Right renal pelvis (tissue), 4 donors: ENCODE measurements at places on chromosomes 16 and 17. TPM values are rescaled to one million over a fixed set of nuclear protein-coding genes. Genes with fewer than 3 reads are reported as not detected.

Gene EPX
- 0.91 TPM for polyA plus RNA-seq

Gene NPIPA7
- 24.6 TPM for polyA plus RNA-seq

Gene CRYBA1
- not detected for polyA plus RNA-seq

Gene FOXN1
- polyA plus RNA-seq: 0.47 TPM

Gene RPRML
- 0.06 TPM for polyA plus RNA-seq

Gene ATP2A1
- 5.0 TPM for polyA plus RNA-seq

Gene KRT24
- not detected for polyA plus RNA-seq

Gene KRT15
- 0.96 TPM for polyA plus RNA-seq

DNA sequence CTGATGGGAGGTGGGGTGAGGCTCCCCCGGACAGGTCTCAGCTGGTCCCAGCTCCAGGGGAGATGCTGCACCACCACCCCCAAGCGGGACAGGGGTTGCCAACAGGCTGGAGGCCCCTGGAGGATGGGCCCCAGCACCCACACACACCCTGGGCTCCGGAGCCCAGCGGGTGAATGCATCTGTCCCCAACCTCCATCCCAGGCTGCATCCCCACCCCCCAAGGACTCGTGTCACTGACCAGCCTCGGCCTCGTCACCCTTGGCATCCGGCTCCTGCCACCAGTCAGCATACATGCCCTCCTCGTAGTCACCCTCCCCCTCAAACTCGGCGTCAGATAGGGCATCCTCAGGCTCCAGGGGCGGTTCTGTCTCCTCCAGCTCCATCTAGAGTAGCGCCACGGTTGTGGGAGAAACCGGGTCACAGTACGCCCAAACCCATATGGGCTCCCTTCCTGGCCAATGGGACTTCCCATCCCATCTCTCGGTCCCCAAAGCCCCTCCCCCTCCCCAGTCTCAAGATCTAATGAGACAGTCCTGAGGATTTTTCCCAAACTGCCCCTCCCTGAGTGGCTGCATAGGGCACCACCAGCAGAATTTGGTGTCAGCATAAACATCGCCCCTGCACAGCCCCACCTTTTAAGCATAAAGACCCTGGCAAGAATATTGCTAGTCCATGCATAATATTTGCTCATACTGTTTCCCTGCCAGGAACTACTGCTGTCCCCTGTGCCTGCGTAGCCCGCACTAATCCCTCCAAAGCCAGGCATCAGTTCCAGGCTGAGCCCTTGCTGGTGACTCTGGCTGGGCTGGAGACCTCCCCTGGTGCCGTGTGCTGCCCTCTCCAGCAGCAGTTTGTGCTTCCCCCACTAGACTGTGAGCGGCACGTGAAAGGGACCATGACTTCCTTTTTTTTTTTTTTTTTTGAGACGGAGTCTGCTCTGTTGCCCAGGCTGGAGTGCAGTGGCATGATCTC, 8.4 kb downstream of the P3H4 start:
- DNase-seq: no peak

DNA sequence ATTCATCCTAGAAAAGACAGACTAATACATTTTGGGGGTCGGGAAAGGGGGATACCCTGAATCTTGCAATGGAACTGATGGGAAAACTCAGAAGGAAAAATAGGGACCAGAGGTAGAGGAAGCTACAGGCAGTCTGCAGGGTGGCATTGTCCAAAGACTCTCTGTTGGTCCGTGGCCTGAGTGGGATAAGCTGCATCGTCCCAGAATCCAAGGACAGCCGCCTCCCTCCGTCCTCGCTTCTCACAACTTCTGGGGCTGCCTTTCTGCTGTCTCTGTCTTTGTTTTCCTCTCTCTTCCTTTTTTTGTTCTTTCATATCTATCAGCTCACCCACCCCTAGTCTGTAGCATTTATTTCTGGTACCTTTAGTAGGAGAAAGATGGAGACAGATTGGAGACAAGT, 1052.6 kb upstream of the RBFOX1 start:
- DNase-seq: no peak

DNA sequence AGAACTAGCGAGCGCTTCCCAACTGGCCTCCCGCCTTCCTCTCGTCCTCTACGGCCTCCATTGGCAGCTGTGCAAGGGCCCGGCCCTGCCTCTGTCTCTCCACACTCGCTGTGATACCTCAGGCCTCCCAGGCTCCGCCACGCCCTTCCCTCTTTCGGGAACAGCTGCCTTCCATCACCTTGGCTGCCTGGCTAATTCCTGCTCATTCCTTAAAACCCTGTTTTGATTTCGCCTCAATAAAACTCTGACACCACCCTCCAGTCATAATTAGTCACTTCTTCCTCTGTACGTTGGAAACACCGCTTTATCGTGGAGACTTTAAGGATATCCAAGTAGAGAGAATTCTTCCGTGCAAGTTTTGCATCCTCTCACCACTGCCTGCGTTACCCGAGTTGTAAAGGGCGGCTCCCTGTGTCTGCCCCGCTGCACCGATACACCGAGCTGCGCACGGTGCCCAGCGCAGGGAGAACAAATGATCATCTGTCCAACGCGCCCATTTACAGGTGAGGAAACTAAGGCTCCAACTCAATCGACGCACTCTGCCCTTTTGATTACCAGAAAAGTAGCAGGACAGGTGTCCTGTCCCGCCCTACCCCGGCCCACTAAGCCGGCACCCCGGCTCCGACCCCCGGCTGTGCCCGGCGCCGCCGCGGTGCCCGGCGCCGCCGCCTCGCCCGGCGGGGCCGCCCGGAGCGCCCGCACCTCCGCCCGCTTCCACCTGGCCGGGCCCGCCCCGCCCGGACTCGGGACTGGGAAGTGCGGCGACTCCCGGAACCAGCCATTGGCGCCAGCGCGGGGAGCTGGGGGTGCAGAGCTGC, 139.7 kb downstream of the SEC14L1 start:
- no peak for DNase-seq

DNA sequence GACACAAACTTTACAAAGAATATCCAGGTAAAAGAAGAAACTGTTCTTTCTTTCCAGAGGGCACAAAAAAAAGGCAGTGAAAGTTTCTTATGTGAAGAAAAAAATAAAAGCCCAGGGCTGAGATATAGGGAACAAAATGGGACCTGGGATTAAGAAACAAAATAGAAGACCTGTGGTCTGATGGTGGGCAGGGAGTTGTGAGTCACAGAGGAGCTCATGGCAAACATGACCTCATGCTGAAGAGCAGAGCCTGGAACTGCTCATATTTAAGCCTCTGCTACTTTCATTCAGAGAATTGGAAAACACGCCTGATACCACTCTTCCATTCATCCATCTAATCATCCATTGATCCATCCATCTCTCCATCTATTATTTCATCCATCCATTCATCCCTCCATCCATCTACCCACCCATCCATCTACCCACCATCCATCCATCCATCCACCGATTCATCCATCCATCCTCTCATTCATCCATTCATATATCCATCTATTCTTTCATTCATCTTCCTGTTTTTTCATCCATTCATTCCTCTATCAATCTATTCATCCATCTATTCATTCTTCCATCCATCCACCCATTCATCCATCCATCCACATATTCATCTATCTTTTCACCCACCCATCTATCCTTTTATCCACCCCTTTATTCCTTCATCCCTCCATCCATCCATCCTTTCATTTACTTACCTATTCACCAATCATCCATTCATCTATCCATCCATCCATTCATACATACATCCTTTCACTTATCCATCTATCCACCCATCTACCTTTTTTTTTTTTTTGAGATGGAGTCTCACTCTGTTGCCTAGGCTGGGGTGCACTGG, 30.0 kb downstream of the WFDC1 start:
- DNase-seq: no peak

DNA sequence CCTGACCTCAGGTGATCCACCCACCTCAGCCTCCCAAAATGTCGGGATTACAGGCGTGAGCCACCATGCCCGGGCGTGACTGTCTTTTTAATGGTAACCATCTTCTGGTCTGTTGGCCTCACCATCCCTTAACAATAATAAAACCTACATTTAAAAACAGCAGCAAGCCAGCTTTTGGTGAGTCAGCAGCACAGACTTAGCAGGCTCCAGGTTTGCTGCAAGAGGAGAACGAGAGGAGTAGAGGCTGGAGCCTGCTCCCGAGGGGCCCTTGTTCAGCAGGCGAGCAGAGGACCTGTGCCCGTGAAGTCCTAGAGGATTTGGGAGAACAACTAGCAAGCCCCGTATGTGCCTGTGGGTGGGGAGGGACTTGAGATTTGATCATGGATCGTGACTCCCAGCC, 35.7 kb downstream of the MYH13 start:
- no peak for DNase-seq

- no peak for DNase-seq
Measured at GRCh38 chr17:9202532-9202931, 181.2 kb downstream of the NTN1 start.

DNA sequence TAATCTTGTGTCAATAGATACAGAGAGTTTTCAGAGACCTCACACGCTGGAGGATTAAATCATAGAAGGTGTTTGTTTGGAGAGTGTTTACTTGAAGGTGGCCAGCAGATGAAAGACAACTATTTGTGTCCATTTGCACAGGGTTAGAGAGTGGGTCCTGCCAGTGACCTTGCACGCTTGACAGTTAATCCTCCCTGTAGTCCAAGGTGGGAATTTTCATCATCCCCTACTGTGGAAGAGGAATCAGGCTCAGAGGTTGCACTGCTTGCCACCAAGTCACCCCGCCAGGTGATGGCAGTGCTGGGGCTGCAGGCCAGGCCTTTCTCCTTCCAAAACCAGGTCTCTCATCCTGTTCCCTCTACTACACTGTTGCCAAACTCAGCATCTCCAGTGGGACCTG, 12.3 kb downstream of the CDH1 start:
- no peak for DNase-seq

- DNase-seq: no peak
Measured at GRCh38 chr17:28381141-28381825, 9.8 kb downstream of the SARM1 start.

GRCh38 chr17:83090444-83091256, 11.2 kb downstream of the METRNL start:
- DNase-seq: no peak

DNA sequence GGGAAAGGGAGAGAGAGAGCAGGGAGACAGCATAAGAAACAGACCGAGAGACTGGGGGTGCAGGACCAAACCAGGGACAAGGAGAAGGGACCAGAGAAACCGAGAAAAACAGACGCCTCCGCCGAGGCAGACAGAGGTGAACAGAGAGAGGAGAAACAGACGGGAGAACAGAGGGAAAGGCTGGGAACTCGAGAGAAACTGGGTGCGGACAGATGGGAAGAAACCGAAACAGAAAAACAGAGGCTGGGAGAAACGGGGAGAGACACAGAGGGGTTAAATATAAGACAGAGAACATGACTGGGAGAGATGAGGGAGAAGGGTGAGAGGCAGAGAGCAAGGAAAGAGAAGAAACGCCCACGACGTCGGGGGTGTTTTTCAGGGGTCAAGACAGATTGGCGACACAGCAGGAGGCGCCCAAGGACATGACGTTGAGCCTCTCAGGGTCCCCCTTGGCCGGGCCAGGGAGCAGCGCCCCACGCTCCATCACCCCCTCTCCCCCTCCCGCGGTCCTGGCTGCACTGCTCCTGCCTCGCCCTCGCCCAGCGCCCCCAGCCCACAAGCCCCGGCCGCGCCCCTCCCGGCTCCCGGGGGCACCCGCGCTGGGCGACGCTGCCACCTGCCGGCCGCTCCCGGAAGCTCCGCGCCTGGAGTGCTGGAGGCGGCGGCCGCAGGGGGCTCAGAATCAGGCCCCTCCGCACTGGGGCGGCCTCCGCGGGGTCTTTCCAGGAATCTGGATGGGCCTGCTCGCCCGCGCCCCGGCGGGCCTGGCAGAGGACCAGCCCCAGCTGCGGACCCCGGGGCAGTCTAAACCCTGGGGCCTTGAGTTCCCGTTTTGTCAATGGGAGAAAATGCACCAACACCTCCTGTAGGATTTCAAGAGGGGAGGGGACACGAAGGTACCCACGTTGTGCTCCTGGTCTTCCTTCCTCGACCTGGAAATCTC, 1.3 kb upstream of the TMEM92 start:
- DNase-seq: no peak

GRCh38 chr16:51193879-51194278, 42.8 kb upstream of the SALL1 start:
- no peak for DNase-seq

- no peak for DNase-seq
Measured at GRCh38 chr17:34542700-34543336, 36.6 kb upstream of the TMEM132E start.

GRCh38 chr17:49971848-49972485, 3.0 kb downstream of the DLX4 start:
- no peak for DNase-seq

- DNase-seq: no peak
Measured at GRCh38 chr16:55101026-55101425, 170.4 kb downstream of the IRX5 start.

DNA sequence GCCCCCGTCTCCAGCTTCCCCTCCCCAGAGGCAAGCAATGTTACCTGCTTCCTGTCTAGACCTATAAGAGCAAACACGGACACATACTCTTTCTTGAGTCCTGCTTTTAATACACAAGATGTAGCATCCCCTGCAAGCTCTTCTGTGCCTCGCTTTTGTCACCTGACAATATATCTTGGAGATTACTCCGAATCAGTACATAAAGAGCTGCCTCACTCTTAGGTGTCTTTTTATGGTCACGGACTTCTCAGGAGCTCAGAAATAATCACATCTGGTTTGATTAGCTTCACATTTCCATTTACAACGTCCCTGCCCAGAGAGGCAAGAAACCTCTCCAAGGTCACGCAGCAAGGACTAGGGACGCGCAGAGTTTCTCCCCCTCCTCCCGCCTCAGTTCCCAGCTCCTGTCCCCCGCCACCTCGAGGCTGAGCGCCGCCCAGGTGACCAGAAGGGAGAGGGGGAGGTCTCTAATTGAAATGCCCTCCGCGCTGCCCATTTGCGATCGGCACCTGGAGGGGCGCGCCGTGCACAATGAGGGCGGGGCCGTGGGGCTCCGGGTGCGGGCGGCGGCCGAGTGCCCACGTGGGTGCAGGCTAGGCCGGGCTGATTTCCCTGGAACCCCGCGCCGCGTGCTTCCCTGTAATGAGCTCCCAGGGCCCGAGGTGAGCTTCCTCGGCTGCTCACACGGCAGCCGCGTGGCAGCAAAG, 13.8 kb upstream of the SEZ6 start:
- no peak for DNase-seq

- DNase-seq: no peak
Measured at GRCh38 chr16:84277244-84277823, 17.3 kb upstream of the WFDC1 start.

DNA sequence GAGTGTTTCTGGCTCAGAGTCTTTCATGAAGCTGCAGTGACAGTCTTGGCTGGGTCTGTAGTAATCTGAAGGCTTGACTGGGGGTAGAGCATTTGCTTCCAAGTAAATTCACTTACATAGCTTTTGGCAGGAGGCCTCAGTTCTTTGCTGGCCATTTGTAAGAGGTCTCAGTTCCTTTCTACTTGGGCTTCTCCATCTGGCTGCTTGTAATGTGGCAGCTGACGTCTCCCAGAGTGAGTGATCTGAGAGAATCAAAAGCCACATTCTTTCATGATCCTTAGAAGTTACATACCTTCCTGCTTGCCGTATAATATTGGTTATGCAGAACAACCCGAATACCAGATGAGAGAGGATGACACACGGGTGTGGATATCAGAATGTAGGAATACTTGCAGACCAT, 39.8 kb downstream of the NF1 start:
- DNase-seq: no peak

DNA sequence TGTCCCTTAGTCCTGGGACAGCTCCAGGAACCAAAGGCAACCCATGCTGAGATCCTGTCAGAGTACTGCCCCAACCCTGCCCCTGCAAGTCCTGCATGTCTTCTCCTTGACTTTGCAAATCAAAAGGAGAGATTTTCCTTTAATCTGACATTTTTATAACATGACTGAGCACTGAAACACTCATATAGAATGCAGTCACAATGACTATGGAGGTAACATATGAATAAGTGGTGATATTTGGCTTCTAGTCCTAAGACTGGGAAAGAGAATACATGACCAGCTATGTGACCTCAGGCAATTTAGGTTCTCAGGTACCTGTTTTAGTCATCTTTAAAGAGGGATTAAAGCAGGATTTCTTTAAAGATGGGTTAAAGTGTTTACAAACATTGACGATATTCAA, 941.6 kb upstream of the CDH8 start:
- DNase-seq: no peak
